Effector CD4-positive, alpha-beta T cell (primary cell): ENCODE measurements at places on chromosomes 6 and 20.

- no peak for DNase-seq
Measured at GRCh38 chr20:54177378-54177777, 3.6 kb upstream of the CYP24A1 start.

GRCh38 chr6:108359901-108360882 lies 65.3 kb downstream of the AFG1L start:
- no peak for DNase-seq

GRCh38 chr6:135586844-135587243 lies 89.3 kb upstream of the AHI1 start:
- DNase-seq: no peak

- no peak for DNase-seq
Measured at GRCh38 chr20:10708351-10709185, 34.8 kb upstream of the JAG1 start.

DNA sequence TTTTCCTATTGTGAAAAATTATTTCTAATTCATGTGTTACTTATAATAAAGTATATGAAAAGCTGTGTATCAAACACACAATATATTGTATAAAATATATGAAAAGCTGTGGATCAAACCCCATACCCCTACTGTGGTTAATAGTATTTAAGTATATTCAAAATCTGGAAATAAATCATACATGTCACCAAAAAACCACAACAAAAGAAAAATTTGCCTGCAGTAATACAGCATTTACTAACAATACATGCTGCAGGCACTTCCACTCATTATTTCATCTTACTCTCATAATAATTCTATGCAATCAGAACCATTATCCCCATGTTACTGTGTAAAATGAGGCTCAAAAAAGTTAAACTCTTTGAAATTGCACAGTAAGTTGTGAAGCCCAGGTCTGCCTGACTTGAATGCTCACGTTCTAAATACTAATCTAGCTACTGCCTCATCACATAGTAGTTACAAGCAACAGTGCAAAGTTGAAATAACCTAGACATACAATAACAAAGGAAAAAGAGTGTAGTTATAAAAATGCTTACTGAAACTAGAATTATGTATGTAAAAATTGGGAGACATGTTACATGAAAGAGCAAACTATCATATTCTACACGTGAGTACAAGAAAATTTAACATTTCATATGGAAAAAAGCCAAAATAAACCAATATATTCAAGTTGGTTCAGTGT lies 61.7 kb downstream of the FAM217A start:
- DNase-seq: no peak

DNA sequence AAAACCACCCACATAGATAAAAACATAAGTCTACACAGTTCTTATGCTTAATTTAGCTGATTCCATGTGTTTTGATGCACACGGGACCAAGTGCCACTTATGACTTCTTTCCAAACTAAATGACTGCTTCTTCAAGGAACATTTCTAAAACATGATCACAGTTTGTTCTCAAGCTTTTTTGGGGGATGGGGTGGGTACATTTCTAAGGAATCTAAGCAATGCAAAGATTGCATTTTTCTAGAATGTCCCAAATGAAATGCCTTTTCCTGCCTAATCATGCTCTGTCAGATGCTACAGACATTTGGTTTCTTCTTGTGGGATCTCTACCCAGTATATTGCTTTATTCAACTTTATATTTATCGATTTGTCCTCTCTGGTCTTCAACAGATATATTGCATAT lies 496.8 kb upstream of the JAG1 start:
- DNase-seq: no peak

GRCh38 chr20:49631061-49631716 lies 63.3 kb upstream of the PTGIS start:
- DNase-seq: no peak

- no peak for DNase-seq
Measured at GRCh38 chr6:84579404-84579803, 185.0 kb downstream of the TBX18 start.

GRCh38 chr6:17054647-17055046 lies 47.2 kb upstream of the STMND1 start:
- DNase-seq: no peak

DNA sequence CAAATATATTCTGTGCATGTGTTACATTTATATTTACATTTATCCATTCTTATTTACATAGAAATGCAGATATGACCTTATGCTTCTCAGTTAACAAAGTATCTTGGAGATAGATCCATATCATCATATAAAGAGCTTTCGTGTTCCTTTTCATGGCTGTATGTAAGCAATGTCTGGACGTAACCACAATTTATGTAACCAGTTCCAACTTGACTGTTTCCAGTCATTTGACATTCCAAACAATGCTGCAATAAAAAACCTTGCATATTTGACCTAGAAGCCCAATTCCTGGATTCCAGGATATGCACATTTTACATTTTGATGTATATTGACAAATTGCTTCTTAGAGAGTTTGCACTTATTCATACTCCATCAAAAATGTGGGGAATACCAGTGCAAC lies 113.7 kb upstream of the F13A1 start:
- DNase-seq: no peak

DNA sequence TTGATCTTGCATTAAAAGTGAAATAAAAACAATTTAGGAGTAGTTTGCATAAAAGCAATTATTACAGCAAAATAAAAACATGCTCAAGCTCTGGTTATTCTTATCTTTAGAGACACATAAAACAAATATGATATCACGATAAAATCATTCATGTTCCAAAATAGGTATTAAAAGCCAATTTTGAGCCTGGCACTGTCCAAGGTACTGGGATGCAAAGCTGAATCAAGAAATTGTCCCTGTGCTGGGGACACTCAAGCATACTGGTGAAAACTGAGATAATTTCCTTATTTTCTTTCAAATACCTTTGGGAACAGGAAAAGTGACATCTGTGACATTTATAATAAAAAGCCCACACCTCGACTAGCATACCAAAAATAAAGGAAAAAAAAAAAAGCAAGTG lies 931 bp upstream of the MTCL3 start:
- no peak for DNase-seq

- no peak for DNase-seq
Measured at GRCh38 chr6:42520786-42521607, 42.8 kb upstream of the UBR2 start.

DNA sequence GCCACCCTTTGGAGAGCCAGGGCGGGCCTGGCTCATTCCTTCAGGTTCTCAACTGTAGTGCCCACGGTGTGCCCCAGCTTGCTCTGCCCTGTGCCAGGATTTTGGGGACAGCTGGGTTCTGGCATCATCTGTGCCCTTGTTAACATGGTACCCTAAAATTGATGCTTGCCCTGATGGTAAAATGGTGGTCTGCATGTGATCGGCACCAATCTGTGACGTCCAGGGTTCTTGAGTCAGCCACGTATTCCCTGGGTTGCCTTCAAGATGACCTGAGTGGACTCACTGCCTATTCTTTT lies 31.2 kb upstream of the APCDD1L start:
- DNase-seq: no peak

GRCh38 chr6:45741437-45742171 lies 274.1 kb downstream of the CLIC5 start:
- no peak for DNase-seq

DNA sequence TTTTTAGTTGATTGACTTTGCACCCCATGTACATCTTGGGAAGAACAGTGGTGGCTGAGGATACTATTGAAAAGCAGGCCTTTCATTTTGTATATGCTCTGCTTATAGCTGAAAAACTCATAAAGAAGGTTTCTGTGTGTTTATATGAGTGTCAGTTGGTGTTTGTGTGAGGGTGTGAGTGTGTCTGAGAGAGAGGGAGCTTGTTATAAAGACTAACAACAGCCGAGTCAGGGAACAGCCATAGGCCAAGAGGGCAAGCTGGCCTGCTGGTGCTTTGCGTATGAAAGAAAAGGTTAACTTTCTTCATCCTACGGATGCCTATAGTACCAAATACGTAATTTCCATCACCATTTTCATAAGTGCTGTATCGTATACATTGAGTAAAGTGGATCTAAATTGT lies 88.3 kb downstream of the MTHFD1L start:
- DNase-seq: no peak

DNA sequence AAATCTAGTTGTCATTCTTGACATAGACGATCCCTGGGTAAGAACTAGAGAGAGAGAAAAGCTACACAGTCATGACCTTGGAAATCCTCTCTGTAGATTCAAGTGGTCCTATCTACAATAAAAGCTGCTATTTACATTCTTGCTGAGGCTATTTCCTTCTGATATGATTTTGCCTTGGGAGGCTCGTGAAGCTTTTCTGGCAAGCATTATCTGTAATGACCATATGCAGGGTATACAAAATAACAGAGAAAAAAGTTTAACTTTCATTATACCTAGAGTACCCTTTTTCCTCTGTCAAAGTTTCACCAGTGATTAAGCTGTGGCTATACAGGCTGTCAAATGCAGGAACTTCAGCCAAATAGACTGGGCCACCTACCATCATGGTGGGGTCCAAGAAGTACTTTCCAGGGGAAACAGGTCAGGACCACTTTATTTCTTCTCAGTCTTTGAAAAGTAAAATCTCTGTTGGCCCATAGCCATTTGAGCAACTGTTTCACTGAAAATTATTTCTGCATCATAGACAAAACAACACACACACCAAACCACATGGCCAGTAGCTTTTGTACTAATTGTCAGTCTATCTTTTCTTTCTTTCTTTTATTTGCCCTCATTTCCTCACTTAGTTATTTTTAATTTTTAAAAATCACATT lies 677.0 kb upstream of the ID4 start:
- DNase-seq: no peak

DNA sequence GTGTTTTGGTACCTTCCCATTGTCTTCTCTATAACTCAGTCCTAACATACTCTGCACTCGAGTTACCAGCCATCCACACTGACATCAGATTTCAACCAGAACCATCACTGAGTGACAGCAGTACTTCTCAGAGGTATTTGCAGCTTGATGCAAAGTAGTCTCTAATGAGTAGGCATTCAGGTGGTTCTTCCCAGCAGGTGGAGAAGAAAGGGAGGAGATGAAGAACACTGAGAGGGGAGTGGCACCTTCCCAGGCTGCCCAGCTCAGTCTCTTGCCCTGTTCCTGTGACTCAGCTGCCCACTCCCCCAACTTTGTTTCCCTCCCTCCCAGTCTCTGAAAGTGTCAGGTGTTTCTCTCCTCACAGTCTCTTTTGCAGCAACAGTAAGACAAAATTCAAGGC lies 38.7 kb upstream of the SMIM28 start:
- DNase-seq: no peak

GRCh38 chr20:53322651-53323050 lies 271.0 kb downstream of the ZNF217 start:
- DNase-seq: no peak

- DNase-seq: no peak
Measured at GRCh38 chr6:43396408-43397149, 27.1 kb upstream of the ZNF318 start.

DNA sequence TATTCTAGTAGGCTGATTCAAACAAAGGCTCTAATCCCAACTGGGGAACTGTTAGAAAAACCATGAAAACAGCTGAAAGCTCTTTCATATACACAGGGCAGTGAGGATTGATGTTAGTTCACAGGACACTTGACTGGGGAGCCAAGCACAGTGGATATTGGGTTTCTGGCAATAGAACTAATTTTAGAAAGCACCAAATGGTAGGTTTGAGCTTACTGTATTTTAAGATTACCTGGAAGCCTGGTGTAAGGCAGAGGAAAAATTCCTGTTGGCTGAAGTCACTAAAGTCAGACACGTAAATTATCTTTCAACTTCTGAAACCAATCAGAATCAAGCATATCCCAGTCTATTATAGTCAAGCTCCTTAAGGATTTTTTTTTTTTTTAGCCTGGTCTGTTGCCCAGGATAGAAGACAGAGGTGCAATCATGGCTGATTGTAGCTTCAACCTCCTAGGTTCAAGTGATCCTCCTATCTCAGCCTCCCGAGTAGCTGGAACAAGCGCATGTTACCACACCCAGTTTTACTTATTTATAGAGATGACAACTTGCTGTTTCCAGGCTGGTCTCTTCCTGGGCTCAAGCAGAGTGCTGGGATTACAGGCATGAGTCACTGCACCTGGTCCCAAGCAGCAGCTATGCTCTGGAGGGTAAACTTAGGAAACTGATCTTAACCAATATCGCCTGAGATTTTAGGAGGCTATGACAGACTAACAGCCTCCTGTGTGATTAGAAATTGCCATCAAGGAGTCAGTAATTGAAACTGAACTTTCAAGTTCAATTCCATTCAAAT lies 32.5 kb upstream of the SYNCRIP start:
- no peak for DNase-seq

- no peak for DNase-seq
Measured at GRCh38 chr6:161561908-161562307, 288.0 kb upstream of the AGPAT4 start.

DNA sequence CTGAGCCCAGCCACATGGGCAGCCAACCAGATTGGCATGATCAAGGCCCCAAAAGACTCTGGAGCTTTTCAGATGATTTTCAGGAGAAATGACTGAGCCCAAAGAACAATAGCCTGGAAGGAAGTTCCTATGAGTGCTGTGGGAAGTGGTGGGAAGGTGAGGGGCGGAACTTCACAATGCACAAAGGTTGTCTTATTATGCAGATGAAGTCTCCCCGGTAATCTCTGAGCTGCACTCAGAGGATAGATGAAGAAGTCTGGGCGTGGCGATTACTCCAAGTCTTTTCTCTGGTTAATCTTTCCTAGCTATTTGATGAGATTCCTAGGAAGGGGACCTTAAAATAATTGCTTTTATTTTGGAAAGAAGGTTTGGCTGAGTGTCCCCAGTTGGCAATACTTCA lies 36.9 kb downstream of the LBP start:
- DNase-seq: no peak

DNA sequence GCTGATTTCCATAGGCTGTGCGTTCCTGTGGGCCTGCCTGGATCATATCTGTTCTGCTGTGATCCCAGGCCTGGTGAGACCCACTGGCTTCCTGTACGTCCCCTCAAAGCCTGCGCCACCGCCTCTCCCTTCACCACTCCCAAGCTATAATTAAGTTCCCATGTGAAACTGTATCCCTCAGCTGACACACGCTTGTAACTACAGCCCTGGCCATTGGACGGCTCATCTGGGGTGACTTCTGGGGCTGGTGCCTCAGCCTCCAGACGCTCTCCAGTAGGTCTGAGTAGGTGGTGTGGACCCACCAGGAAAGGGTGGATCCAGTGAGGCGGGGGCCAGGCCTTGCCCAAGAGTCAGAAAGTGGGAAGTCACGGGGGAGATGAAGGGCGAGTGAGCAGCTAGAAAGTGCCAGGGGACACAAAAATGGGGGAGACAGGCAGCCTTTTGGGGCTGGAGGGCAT lies 21.0 kb downstream of the PPARD start:
- no peak for DNase-seq

DNA sequence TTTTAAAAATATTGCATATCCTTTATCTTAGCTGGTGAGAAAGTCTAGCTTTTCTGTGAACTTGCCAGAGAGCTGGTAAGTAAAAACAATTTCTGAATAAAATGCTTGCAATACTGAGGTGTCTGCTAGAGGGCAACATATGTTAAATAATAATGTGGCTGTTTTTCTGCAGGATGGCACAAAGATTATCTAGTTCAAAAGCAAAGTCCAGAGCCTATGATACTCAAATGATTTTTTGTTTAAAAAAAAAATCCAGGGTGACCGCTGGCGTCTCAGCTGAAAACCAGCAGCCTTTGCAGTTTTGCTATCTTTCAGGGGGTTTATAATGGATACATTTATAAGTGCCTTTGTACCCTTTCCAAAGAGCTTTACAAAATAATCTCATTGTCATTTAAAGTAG lies 194.9 kb downstream of the PHACTR1 start:
- no peak for DNase-seq
